ENCODE measurements at places on chromosomes 4 and X.

- DNase-seq, result no peak
Observed at GRCh38 chr4:128800284-128800683, 9.2 kb upstream of the JADE1 start.

DNA sequence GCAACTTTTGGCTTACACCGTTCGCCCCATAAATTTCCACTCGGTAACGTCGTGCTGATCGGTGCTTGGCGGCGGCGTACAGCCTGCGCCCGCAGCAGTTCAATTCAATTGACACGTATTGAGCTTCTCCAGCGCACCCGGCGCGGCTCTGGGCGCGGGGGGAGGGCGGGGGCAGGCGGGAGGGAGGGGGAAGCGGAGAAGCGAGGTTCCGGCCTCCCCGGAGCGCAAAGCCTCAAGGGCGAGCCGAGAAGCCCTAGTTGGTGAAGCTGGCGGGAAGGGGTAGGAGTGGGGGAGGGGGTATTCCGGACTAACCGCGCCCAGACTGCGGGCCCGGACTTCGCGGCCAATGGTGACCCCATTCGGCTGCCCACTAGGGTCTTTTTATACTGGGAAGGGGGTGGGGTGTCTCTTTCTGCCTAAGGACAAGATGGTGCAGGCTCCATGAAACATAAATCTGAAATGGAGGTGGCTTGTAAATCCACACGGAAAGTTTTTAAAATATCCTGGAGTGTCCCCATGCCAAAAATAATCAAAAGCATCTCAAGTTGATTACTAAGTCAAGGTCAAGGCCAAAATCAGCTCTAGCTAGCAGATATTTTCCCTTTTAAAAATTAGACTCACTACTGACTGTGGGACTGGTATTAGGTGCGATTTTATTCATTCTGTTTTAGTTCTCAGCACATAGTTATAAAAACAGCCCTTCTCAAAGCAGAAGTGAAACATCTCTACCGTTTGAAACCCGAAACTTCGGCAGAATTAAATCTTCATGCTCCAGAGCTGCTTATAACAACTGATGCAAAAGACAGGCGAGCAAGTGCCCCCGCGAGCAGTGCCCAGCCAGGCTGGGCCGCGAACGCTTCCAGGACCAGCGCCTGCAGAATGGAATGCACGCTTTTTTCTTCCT is 1.5 kb upstream of the BCOR start:
- no peak for DNase-seq

DNA sequence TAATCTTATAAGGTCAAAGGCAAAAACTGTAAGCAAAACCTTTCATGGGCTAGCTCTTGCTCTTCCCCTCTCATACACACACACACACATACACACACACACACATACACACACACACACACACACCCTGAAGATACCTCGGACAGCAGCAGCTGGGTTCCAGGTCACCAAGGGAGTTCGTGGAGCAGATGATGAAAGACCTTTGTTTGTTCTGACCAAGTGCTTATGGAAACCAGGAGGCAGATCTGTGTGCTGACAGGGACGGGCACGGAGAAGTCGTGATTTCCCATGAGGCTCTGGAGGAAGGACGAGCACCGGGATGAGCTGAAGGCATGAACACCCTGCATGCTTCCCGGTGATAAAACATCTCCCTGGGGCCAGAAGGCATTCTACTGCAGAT is 35.4 kb upstream of the CRMP1 start:
- no peak for DNase-seq

- no peak for DNase-seq
Observed at GRCh38 chrX:72735561-72735960, 21.5 kb upstream of the PHKA1 start.

DNA sequence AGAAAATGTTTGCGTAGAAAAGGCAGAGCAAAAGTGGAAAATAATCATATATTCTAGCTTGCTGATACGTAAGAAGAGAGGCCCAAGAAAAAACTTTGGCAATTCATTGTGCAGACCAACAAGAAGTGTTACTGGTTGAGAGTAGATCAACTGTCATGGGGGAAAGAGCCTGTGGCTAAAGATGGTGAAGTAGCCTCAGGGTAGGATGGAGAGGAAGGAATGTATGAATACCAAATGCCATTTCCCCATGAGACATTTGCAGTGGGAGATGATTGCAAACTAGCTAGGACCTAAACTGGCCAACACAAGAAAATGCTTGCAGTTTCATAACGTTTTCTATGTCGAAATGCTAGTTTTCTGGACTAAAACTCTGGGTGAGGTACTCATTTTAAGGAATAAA is 47.7 kb upstream of the ADGRL3 start:
- DNase-seq, result no peak

GRCh38 chrX:133555782-133556458 is 140.6 kb upstream of the GPC4 start:
- DNase-seq, result no peak
